ENCODE measurements at places on chromosomes 7 and 10.

DNA sequence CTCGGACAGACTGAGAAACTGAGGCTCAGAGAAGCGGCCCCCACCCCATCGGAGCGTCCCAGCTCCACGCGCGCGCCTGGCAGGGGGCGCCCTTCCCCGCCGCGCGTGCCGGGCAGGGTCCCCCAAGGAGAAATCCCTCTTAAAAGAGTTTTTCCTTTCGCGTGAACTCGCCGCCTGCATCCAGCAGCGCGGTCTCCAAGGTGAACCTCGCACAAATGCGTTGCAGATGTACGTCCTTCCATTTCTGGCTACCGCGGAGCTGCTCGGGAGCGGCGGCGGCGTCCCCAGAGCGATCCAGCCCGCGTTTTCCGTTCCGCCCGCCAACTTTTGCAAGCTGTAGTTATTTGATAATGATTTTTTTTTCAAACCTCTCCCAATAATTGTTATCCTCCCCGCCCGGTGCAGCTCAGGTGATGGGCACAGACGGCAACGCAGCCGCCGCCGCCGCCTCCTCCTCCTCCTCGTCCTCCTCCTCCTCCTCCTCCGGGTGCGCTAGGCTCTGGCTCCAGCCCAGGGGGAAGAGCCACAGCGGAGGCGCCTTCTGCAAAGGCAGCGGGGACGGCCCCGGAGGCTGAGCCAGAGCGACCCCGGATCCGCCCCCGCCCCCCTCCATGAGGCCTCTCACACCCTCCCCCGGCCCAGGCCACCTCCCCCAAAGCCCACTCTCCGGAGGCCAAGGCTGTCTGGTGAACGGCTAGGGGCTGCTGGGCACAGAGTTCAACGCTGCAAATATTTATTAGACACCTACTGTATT is 74.0 kb upstream of the CUX1 start:
- no peak for DNase-seq

- DNase-seq, result no peak
These were observed 417.9 kb downstream of the AUTS2 start for GRCh38 chr7:70016044-70016770.

- no peak for DNase-seq
These were observed 23.9 kb upstream of the DNAJB6 start for GRCh38 chr7:157312941-157313340.

DNA sequence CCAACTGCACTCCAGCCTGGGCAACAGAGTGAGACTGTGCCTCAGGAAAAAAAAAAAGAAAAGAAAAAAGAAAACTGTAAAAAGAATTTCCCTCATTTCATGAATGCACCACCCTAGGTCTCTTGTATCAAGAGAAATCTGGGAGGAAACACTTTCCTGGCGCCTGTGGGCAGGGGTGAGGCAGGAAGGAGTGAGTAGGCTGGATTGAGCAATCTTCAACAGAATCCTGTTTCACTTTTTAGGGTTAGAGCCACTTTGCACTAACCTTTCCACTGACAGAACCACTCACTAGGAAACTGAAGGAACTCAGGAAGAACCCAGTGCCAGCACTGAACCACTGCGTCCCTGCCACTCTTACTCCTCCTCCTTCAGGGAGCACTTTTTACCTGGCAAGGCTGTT is 282.1 kb downstream of the CCDC3 start:
- no peak for DNase-seq

DNA sequence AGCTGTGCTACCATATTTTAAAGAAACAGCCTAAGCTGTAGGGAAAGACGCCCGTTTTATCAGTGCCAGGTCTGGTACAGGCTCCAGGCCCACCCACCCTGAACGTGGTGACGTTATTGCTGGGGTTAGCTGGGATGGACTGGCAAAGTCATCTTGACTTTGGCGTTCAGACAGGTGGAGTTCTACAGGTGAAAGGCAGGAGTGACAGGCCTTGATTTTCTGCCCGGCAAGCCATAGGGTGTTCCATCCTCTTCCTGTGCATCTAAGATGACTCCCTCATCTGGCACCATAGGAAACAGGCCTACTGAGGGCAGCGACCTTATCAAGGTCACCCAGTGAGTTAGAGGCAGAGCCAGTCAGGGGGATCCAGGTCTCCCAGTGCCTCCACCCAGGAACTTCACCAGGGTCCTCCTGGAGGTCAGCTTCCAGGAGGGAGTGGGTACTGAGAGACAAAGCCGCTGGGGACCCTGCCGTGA is 41.6 kb downstream of the HK1 start:
- no peak for DNase-seq

DNA sequence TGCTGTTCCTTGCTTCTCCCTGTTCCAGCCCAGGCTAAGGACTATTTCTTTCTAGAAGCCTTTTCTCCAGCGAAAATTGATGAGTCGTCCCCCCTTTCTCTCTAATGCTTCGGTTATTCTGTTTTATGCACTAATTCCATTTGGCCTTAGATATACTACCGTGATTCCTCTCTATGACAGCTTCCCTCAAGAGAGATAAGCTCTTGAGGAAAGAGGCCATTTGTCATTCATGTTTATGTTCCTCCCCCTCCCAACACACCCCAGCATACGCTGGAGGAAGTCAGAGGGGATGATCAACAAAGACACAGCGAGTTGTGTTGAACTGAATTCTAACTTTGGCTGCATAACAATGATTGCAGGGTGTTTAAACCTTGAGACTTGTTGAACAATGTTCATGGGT is 198.8 kb downstream of the BMPER start:
- no peak for DNase-seq

DNA sequence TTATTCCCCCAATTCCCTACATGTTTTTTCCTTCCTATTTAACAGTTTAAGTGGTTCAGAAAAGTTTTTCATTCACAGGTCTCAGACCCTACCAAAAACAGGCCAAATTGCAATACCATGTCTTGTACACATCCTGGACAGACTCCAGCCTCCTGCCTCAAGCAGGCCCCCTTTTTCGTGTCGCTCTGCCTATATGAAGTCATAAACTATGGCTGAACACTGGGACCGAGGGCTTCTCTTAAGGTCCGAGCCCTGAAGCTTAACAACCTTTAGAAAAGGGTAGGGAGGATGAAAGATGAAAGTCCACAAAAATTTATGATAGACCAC is 1.4 kb downstream of the FBXW4 start:
- no peak for DNase-seq

GRCh38 chr7:69193061-69193460 is 405.2 kb upstream of the AUTS2 start:
- no peak for DNase-seq

GRCh38 chr7:98913026-98913425 is 34.7 kb downstream of the TRRAP start:
- no peak for DNase-seq
